AG09319 (cell line): ENCODE measurements at places on chromosomes 5 and 9.

GRCh38 chr9:130555968-130556367 lies 23.4 kb upstream of the FUBP3 start:
- DNase-seq: no peak

- DNase-seq: peak; percentile 54
Measured at GRCh38 chr9:20744036-20744630, 60.1 kb downstream of the FOCAD start.

- no peak for DNase-seq
Measured at GRCh38 chr5:15601274-15601673, 101.3 kb downstream of the FBXL7 start.

- DNase-seq: no peak
Measured at GRCh38 chr5:34015120-34015822, 7.4 kb upstream of the AMACR start.

- DNase-seq: no peak
Measured at GRCh38 chr5:167725741-167726140, 565.7 kb upstream of the WWC1 start.

DNA sequence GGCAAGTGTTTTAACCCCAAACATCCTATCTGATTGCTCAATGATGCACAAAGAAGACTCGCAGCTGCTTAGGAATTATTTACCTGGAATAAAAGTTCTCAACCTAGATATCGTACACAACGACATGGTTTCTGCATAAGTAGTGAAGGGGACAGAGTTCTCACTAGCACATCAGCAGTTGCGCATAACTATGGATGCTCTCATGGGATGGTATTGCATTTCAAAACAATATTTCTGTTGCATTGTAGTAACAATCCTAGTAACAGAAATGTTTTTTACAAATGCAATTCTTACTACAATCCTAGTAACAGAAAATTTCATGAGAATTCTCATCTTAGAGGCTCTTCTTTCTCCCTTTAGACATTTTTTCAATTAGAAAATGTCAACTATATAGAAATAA lies 94.5 kb upstream of the MINAR2 start:
- DNase-seq: no peak

DNA sequence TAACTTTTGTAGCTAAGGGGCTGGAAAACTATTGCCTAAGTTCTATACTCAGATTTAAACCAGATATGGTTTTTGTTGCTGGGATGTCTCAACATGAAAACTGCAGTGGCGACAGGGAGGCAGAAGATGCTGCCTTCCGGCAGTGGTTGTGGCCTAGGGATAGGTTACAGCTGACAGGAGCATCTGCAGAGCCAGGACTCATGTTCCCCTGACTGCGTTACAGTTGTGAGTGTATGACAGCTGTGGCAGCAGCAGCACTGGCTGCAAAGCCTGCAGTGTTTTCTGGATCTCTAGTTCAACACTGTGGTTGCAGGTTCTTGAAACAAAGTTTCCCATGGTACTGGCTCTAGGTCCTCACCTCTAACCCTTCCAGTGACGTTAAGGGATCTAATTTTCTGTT lies 498.8 kb upstream of the CDH18 start:
- no peak for DNase-seq
